ENCODE measurements at places on chromosomes 12 and 14. TPM values are rescaled to one million over a fixed set of nuclear protein-coding genes. Genes with fewer than 3 reads are reported as not detected.

The PDZRN4 gene
- not detected for polyA plus RNA-seq

- no peak for DNase-seq
Observed at GRCh38 chr12:56304872-56305590, 4.9 kb upstream of the CS start.

GRCh38 chr14:46964378-46964777 is 312.8 kb upstream of the RPL10L start:
- DNase-seq = no peak

DNA sequence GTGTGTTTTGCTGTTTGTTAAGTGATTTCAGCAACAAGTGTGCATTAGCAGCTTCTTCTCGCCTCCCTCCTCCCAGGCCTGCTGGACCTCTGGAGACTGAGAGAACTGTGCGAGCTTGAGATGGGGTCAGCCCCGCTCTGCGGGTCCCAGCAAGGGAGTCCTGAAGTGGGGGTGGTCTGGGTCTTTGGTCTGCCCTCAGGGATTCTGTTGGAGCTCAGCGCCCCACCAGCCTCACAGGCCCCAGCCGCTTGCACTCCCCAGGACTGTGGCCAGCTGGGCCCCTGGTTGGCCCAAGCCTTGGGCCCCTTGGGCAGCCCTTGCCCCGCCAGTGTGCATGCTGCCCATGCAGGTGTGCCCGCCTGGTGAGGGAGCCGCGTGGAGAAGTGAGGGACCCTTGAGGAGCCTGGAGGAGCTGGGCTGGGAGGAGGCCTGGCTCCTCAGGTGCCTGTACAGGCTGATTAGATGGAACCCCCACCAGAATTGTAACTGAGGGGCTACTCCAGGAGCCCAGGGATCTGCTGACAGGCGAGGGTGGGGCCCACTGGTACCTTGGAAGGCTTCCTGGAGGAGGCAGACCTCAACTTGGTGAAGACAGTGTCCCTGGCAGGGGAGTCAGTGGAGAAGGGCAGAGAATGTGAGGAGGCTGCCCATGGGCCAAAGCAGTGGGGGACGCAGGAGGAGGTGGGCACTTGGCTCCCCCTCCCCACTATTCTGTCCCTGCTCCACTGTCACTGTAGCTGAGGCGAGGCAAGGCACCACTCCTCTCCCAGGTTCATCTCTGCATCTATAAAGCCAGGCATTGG is 56.7 kb downstream of the BEGAIN start:
- no peak for DNase-seq

GRCh38 chr14:99037777-99038430 is 234.1 kb downstream of the BCL11B start:
- no peak for DNase-seq

GRCh38 chr14:75543253-75543652 is 21.0 kb downstream of the BATF start:
- no peak for DNase-seq

Measured in mammary epithelial cell (primary cell).